ENCODE measurements at places on chromosomes 7 and 10. TPM values are rescaled to one million over a fixed set of nuclear protein-coding genes. Genes with fewer than 3 reads are reported as not detected.

The CAV2 gene
- polyA plus RNA-seq = 93.9 TPM

The ENTPD7 gene
- 15.1 TPM for polyA plus RNA-seq

The WIPF3 gene
- 1.1 TPM for polyA plus RNA-seq

The SPDYE2 gene
- polyA plus RNA-seq = 9.5 TPM

The HTR5A gene
- polyA plus RNA-seq = not detected

The NAT16 gene
- polyA plus RNA-seq = 0.11 TPM

The BEND7 gene
- 19.2 TPM for polyA plus RNA-seq

The CDK1 gene
- polyA plus RNA-seq = 101 TPM

The GDF2 gene
- 0.21 TPM for polyA plus RNA-seq

The ADAM22 gene
- 25.3 TPM for polyA plus RNA-seq

Data from left lung (tissue), 14 donors.